ENCODE measurements at places on chromosomes 7 and 10.
A peak's percentile ranks its signal among the peaks of the same experiment; 100 is the strongest.

GRCh38 chr7:106736508-106737201, 75.7 kb upstream of the CCDC71L start:
- peak; percentile 46 for DNase-seq

- no peak for DNase-seq
Observed at GRCh38 chr7:123665896-123666295, 10.2 kb downstream of the LMOD2 start.

DNA sequence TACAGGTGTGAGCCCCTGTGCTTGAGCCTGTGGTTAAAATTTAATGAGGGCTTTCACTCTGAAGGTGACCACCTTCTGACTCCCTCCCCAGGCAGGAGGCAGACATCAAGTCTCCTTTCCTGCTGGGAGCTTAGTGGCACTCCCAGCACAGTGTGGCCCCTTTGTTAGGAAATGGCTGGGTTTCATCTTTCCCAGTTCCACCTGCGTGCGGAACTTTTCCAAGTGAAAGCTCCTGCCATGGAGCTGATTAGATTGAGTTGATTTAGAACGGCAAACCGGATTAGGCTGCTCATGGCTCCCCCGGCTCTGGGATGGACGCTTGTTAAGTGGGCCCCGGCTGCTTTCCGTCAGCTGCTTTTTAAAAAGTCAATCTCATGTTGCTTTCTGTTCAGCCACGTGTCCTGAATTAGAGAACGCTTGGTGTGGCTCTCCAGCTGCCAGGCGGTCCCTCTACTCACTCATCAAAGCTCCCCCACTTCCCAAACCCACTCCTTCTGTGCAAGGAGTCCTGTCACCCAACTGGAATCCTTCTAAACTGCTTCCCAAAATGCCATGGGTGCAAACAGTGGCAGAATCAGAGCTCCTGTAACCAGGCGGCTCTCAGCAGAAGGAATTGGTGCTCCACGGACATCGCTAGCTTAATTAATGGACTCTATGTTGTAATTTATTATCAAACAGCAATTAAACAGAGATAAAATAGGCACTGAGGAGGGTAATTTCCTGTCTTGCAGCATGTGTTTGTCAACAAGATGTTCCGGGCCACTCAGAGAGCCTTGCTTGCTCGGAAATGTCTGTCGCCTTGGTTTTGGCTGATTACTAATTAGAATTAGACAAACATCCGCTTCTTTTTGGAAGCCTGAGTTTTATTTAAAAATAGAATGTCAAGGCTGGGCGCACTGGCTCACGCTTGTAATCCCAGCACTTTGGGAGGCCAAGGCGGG, 551.2 kb downstream of the GALNT17 start:
- DNase-seq: peak; percentile 71

DNA sequence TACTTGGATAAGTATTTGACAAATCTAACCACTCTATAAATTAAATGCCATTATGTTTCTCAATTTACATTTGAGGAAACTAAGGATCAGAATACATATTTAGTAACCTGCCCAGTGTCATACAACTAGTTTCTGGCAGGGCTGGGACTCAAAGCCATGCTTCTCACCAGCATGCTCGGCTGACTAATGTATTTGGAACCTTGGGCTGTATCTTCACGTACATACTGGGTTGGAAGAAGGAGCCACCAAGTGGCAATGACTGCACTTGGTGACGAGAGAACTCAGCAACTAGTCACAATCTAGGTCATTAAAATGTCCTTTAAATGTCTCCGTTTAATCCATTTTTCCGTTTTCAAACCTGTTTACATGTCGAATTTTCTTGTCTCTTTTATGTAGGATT, 42.9 kb downstream of the CHRM2 start:
- DNase-seq: no peak

DNA sequence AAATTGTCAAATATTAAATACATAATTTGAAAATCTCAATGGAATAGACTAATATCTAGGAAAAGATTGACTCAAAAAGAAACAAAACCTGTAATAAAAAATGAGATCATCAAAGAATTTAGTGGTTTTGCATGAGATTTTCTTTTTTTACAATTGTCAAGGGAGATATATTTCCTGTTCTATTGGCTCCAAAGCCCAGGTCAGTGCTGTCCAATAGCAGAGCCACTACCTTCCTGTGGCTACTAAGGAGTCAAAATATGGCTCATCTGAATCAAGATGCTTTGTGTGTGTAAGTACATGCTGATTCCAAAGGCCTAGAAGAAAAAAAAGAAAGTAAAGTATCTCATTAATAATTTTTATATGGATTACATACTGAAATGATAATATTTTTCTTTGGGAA, 191.9 kb downstream of the C7orf25 start:
- no peak for DNase-seq

GRCh38 chr10:73874267-73875138, at the start of gene CAMK2G:
Gene CAMK2G (minus strand): TSS chr10:73874555. CDS start chr10:73874461, 94 bp downstream.
- no peak for DNase-seq

DNA sequence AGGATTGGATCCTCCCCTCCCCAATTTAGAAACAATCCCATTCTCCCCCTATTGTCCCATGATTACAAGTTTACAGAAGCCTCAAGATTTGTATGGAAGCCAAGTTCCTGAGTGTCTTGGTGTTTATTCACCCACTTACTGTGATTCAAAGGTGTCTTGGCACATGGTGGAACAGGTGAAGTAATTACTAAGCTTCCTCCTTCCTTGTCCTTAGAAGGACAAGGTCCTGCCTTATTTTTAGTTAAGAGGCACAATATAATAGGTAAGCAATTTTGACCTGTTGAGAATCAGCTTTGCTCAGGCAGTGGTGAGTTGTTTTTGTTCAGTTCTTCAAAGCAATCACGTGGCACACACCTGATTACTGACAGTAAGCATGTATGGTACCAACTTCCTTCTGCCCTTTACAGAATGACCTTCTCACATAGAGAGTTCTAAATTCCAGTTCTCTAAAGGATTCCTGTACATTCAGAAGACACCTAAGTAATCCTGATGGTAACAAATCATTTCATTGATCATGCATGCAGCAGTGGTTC, 60.7 kb upstream of the SLC13A1 start:
- no peak for DNase-seq

GRCh38 chr10:34538281-34538829, 276.7 kb downstream of the PARD3 start:
- DNase-seq: no peak

DNA sequence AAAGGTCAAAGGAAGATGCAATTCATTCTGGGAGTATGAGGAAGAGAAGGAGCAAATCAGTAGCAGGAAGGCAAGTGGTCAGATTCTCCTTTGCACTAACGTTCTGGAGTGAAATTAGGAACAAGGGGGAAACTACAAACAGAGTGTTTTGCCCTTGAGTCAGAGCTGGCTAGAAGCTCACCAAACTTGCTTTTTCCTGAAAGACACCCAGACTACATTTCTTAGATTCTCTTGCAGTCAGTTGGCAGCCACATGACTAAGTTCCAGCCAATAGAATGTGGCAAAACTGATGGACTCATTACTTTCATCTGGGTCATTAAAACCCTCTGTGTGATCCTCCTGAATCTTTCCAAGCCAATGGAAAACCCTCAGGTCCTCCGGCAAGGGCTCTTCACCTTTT, 18.6 kb upstream of the DLX5 start:
- DNase-seq: no peak

GRCh38 chr10:117553142-117553814, 10.7 kb downstream of the EMX2 start:
- no peak for DNase-seq
